ENCODE measurements at places on chromosomes 7 and 10. TPM values are rescaled to one million over a fixed set of nuclear protein-coding genes. Genes with fewer than 3 reads are reported as not detected.

The PAX4 gene
- total RNA-seq, result not detected

The SFTPD gene
- 0.30 TPM for total RNA-seq

The KCNMA1 gene
- total RNA-seq, result 144 TPM

The GPER1 gene
- total RNA-seq, result 11.2 TPM

The JCAD gene
- total RNA-seq, result 53.0 TPM

The MICALL2 gene
- 41.7 TPM for total RNA-seq

The NKX2-3 gene
- total RNA-seq, result not detected

DNA sequence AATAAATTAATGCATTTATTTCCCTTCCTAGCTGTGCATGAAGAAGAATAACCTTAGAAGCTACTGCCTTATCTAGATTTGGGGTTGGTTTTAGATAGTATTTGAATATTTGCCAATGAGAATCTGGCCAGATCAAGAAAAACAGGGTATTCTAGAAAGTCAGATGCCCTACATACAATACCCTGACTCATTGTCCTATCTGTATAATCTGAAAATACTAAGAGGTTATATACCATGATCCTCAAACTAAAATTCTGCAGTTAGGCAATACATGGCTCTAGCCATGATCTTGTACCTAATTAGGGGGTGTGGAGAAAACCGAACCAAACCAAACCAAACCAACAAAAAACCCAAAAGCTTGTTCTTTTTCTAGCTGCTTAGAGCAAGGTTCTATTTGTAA is 240.4 kb upstream of the LYZL1 start:
- no peak overlapping the region for H3K4me3 ChIP-seq
- no peaks in the 10 kb centered on the region for H3K36me3 ChIP-seq
- no peaks in the 10 kb centered on the region for H3K4me1 ChIP-seq
- H3K27ac ChIP-seq, result no peak overlapping the region
- DNase-seq, result no peak

- no peaks in the 10 kb centered on the region for H3K27me3 ChIP-seq
- no peak overlapping the region for H3K27ac ChIP-seq
- no peak for DNase-seq
- H3K4me3 ChIP-seq, result no peak overlapping the region
Observed at GRCh38 chr7:143733876-143734275, 23.6 kb downstream of the CTAGE6 start.

DNA sequence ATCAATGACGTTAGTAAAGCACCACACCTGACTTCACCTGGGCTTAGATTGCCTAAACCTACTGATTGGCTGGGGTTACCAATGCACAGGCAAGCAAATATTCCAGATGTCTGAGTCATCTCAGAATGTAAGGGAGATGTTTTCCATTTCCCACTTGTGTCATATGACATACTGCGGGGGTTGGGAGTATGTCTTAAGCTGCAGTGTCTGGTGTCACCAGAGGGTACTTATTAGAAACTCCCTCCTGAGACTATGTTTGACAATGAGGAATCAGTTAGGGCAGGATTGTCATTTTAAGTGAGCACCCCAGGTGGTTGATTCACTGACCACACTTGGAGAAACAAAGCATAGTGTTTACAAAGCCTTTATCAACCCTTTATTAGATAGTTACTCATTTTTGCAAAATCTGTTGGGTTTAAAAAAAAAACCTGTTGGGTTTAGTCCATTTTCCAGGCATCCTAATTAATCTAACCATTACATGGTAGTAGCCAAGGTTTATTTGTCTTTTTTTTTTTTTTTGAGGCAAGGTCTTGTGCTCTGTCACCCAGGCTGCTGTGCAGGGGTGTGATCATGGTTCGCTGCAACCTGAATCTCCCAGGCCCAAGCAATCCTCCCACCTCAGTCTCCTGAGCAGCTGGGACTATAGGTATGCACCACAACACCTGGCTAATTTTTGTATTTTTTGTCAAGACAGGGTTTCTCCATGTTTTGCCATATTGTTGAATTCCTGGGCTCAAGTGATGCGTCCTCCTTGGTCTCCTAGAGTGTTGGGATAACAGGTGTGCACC is 72.5 kb downstream of the CDK6 start:
- no peaks in the 10 kb centered on the region for H3K27me3 ChIP-seq
- no peaks in the 10 kb centered on the region for H3K36me3 ChIP-seq
- peak overlapping the region; percentile 19 for H3K27ac ChIP-seq
- no peak overlapping the region for H3K4me3 ChIP-seq

- no peaks in the 10 kb centered on the region for H3K36me3 ChIP-seq
- H3K4me3 ChIP-seq, result no peak overlapping the region
- DNase-seq, result no peak
- H3K27ac ChIP-seq, result no peak overlapping the region
- H3K4me1 ChIP-seq, result no peaks in the 10 kb centered on the region
Observed at GRCh38 chr10:44424957-44425356, 40.1 kb upstream of the CXCL12 start.

- H3K4me3 ChIP-seq, result no peak overlapping the region
- no peaks in the 10 kb centered on the region for H3K4me1 ChIP-seq
- no peak overlapping the region for H3K27ac ChIP-seq
- no peaks in the 10 kb centered on the region for H3K36me3 ChIP-seq
- no peaks in the 10 kb centered on the region for H3K27me3 ChIP-seq
- no peak for DNase-seq
Observed at GRCh38 chr10:49096890-49097445, 18.4 kb downstream of the VSTM4 start.

GRCh38 chr7:49243521-49243920 is 319.2 kb downstream of the CDC14C start:
- H3K4me3 ChIP-seq, result no peak overlapping the region
- H3K27ac ChIP-seq, result no peak overlapping the region
- H3K4me1 ChIP-seq, result no peaks in the 10 kb centered on the region
- no peaks in the 10 kb centered on the region for H3K36me3 ChIP-seq

DNA sequence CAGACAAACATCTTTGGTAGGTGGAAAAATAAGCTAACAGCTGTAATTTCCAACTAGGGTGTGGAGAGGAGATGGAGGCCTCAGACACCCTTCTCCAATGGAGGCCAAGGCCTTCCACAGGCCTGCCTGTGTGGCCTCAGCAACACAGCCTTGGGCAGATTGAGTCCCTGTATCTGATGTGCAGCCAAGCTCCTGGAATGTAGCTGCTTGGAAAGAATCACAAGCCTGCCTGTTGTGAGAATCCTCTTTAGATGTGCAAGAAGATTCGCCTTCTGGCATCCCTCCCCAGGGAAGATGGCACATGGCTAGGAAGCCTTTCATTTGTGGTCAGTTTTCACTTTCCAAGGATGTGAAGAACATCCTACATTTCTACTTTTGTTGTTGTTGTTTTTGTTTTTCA is 684.0 kb downstream of the GRID1 start:
- no peaks in the 10 kb centered on the region for H3K4me1 ChIP-seq
- no peaks in the 10 kb centered on the region for H3K27me3 ChIP-seq
- H3K27ac ChIP-seq, result no peak overlapping the region
- DNase-seq, result no peak

DNA sequence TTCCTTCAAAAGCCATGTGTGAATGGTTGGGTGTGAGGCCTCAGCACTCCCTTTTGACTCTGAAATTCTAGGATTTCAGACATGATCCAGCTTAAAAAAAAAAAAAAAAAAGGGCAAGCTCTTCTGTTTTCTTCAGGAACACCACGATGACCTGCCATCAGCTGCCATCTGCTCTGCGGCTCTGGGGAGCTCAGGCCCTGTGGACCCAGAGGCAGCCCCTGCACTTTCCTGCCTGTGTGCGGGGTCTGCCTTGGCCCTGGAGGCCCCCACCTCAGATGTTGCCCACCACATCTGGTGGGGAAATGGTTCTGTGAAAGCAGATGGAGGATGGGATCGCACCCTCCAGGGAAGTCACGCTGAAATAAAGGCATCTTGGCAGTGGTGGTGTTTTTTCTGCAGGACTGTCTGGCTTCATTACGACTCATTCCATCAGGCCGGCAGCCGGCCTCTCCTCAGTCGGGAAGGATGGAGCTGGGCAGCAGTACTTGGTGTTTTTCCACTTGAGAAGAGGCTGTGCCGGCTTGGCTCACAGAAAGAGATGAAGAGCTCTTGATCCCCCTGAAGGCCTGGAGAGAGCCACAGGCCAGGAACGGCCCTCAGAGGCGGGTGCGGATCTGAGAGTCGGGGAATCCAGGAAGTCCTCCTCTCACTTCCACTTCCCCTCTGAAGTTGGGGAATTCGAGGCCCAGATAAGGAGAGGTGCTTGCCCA is 66.1 kb upstream of the AQP1 start:
- no peak overlapping the region for H3K4me3 ChIP-seq
- H3K27ac ChIP-seq, result peak overlapping the region; percentile 91
- no peaks in the 10 kb centered on the region for H3K36me3 ChIP-seq
- peak; percentile 79 for DNase-seq

DNA sequence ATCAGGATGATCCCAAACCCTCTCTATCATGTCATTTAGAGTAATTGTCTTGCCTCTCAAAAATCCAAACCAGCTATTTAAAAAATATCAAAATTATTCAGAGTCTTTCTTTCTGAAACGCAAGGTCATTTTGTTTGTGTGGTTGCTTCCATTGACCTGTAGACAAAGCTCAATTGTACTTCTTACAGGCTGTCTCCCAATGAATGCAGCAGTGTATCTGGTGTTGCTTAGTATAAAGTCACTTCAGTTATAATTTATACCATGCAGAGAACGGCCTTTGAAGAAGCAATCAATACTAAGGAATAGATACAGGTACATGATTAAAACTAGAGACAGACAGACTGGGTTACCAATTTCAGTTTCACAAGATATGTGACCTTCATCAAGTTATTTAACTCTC is 80.9 kb downstream of the DOCK4 start:
- no peaks in the 10 kb centered on the region for H3K36me3 ChIP-seq
- peaks cover 6% of the 10 kb centered on the region for H3K4me1 ChIP-seq
- no peaks in the 10 kb centered on the region for H3K27me3 ChIP-seq
- no peak overlapping the region for H3K27ac ChIP-seq
- no peak for DNase-seq

- DNase-seq, result no peak
- peaks cover 3% of the 10 kb centered on the region for H3K4me1 ChIP-seq
- H3K27ac ChIP-seq, result peak overlapping the region; percentile 86
- no peak overlapping the region for H3K4me3 ChIP-seq
- H3K27me3 ChIP-seq, result no peaks in the 10 kb centered on the region
- no peaks in the 10 kb centered on the region for H3K36me3 ChIP-seq
Observed at GRCh38 chr10:19922236-19922963, 106.2 kb downstream of the PLXDC2 start.

GRCh38 chr7:139109983-139110411 is 477 bp upstream of the ZC3HAV1 start:
- peak overlapping the region; percentile 63 for H3K27ac ChIP-seq
- H3K4me1 ChIP-seq, result no peaks in the 10 kb centered on the region
- peak overlapping the region; percentile 90 for H3K4me3 ChIP-seq
- DNase-seq, result no peak

DNA sequence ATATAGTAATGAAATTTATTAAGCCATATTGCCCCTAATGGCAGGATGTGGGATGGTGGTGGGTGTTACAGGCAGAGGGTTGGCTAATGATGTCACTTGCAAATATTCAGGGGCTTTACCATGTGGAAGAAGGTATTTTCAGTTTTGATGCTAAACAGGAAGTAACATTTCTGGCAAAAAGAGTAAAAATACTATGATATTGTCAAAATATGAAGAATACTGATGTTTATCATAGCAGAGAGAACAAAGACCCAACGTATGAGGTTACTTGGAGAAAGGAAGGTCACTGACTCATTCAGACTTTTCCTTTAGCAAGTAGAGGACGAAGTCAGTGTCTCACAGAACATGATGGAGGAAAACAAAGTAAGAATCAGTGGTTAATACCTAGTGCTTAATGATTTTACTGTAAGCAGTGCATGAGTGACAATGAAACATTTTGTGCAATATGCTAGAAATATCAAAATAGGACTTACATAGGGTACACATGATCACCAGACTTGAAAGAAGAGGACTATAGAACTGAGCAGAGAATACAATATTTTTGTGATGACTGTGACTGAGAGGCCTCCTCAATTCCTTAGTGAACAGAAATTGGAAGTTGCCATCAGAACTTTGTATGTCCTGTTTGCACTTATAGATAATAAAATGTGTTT is 89.7 kb upstream of the STEAP4 start:
- no peaks in the 10 kb centered on the region for H3K4me1 ChIP-seq
- no peak overlapping the region for H3K4me3 ChIP-seq
- H3K27me3 ChIP-seq, result no peaks in the 10 kb centered on the region
- no peaks in the 10 kb centered on the region for H3K36me3 ChIP-seq
- DNase-seq, result no peak

- no peaks in the 10 kb centered on the region for H3K4me1 ChIP-seq
- no peaks in the 10 kb centered on the region for H3K27me3 ChIP-seq
- no peaks in the 10 kb centered on the region for H3K36me3 ChIP-seq
- no peak overlapping the region for H3K4me3 ChIP-seq
- no peak overlapping the region for H3K27ac ChIP-seq
Observed at GRCh38 chr7:29434380-29434768, 129.3 kb upstream of the PRR15 start.

Data from aorta (tissue), 5 donors.